Right cardiac atrium (tissue), 5 donors: ENCODE measurements at places on chromosomes 5 and 9. TPM values are rescaled to one million over a fixed set of nuclear protein-coding genes. Genes with fewer than 3 reads are reported as not detected.

Gene SLC9A3
- 1.1 TPM for polyA plus RNA-seq

Gene RAB3C
- polyA plus RNA-seq = 0.34 TPM

Gene RNF183
- polyA plus RNA-seq = not detected

Gene RNF208
- 36.0 TPM for polyA plus RNA-seq

Gene ENHO
- 3.2 TPM for polyA plus RNA-seq

Gene ITGA2
- 0.50 TPM for polyA plus RNA-seq

Gene GPR151
- polyA plus RNA-seq = not detected

Gene FBN2
- 1.5 TPM for polyA plus RNA-seq

Gene FOXD4L4
- polyA plus RNA-seq = 0.05 TPM

Gene NTNG2
- 8.6 TPM for polyA plus RNA-seq

Gene LCN1
- polyA plus RNA-seq = not detected

Gene SPINK6
- not detected for polyA plus RNA-seq

Gene PRR16
- 7.5 TPM for polyA plus RNA-seq

- no peak for DNase-seq
These were observed 9.6 kb upstream of the AMBP start for GRCh38 chr9:114087721-114088120.

DNA sequence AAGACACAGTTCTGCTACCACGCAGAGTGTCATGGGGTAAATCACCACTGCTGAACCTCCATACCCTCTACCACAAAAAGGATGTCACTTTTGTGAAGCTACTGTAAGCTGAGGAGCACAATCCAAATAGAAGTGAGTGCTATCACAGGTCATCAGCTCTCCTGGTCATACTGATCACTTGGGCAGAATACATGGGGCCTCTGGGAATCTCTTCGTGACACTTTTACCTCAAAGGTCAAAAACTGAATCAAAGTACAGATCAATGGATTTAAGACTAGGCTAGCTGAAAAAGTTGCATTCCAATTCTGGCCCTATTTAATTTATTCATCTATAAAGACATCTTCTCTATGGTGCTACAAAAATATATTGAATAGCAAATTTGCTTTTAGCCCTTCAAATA, 115.5 kb downstream of the MPDZ start:
- no peak for DNase-seq

DNA sequence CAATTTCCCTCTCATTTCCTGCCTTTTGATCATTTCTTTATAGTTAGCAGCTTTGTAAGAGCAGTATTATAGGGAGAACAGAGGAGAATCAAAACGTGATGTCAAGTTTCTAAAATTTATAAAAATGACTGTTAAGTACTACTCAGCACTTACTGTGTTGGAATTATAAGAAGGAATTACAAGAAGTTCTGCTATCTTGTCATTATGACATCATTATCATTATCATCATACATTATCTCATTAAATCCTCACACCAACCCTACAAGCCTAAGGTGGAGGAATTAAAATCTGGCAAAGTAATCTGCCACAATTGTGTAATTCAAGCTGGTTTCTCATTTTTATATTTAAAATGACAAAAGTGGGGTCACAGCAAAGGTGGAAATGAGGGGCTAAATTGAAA, 316.2 kb upstream of the CD180 start:
- no peak for DNase-seq

- DNase-seq = no peak
These were observed 343.7 kb downstream of the EBF1 start for GRCh38 chr5:158755986-158756385.

DNA sequence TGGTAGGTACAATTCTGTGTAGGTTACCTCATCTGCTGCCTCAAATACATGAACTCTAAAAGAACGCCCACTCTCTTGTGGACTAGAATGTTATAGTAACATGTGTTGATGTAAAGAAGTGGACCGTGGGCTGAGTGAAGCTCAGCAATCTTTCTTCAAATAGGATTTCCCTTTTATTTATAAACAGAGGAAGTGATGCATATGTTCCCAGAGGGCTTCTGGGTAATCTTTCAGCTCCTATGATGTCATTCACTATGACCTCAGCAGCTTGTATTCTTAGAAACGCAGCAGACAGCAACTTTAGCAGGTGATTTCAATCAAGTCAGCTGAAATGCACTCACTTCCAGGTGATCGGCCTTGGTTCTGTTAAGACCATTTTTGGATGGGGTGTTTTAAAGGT, 14.4 kb downstream of the F2RL2 start:
- DNase-seq = no peak

- no peak for DNase-seq
These were observed 143.7 kb downstream of the ELAVL2 start for GRCh38 chr9:23682352-23682751.

DNA sequence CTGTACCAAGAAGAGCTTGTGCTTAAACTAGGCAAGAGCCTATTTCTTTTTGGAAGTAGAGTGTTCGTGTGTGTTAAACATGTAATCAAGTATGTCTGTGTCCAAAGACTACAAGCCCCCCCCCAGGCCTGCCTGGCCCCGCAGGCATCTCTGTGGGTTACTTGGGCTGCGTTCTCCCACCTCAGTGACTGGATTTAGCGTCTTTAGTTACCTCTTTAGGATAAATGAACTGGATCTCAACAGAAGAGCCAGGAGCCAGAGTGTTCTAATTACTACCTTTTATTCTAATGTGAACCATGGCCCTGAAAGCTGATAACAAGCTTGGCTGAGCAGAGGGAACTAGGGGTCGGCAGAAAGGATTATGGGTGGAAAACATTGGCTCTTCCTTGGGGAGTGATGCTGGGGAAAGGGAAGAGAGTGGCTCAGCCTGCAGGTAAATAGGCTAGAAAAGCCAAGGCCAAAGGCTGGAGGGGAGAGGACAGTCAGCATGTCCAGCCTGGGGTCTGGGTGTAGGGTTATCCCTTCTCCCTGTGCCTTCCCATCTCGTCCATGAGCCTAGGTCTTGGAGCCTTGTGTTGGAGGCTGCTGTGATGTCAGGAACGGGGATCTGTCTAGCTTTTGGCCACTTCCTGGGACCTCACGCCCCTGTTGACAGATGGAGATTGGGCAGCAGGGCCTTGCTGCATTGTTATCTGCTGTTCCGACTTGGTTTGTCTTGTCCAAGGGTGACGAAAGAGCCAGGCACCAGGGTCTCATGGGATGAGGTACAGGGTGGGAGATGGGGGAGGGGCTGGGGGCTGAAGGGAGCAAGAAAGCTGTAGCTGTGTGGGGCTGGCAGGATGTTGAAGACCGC, 11.1 kb downstream of the CD74 start:
- no peak for DNase-seq

- no peak for DNase-seq
These were observed 188.0 kb upstream of the ADCY2 start for GRCh38 chr5:7207979-7208378.

- no peak for DNase-seq
These were observed 473.2 kb downstream of the ENC1 start for GRCh38 chr5:74167206-74167929.

- no peak for DNase-seq
These were observed 34.8 kb upstream of the FAM120A start for GRCh38 chr9:93416530-93417235.
